M059J (cell line): ENCODE measurements at places on chromosomes 16 and 17.
A peak's percentile ranks its signal among the peaks of the same experiment; 100 is the strongest.

DNA sequence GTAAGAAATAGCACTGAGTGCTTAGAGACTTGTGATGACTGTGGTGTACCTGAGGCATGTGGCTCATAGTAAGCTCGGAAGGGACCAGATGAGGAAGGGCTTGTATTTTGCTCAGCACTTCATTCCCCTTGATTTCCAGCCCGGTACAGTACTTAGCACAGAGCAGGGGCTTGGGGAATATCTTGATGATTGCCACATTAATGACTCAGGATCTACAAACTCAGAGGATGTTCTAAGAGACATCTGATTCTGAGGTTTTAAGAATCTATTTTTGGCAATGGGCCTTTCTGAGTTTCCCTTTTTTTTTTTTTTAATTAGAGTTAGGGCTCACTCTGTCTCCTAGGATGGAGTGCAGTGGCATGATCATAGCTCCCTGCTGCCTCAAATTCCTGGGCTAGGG lies 9.1 kb downstream of the ASPHD1 start:
- DNase-seq = peak; percentile 34

- no peak for DNase-seq
Observed at GRCh38 chr17:45162025-45162687, 481 bp downstream of the HEXIM2 start.

- DNase-seq = no peak
Observed at GRCh38 chr16:23917621-23918020, 81.8 kb downstream of the PRKCB start.

- no peak for DNase-seq
Observed at GRCh38 chr16:51306886-51307595, 156.0 kb upstream of the SALL1 start.

GRCh38 chr17:2926019-2926650 lies 129.9 kb downstream of the RAP1GAP2 start:
- DNase-seq = peak; percentile 88
